ENCODE measurements at places on chromosomes 16 and 17.

DNA sequence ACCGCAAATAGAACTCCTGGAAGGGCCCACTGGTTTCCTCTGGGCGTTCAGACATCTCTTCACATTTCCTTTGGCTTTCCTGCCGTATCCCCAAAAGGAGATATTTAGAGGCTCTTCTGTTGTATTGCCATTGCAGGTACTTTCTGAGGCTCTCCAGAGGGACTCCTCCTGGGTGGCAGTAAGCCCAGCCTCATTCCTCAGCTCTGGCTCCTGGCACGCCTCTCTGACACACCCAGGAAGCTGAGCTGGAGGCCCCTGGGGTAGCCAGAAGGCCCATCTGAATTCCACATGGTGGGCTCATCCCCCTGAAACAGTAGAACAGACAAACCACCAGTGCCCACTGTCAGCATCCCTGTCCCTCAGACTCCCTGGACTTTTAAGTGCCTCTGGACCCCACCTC lies 206.7 kb downstream of the PARN start:
- DNase-seq, result no peak

DNA sequence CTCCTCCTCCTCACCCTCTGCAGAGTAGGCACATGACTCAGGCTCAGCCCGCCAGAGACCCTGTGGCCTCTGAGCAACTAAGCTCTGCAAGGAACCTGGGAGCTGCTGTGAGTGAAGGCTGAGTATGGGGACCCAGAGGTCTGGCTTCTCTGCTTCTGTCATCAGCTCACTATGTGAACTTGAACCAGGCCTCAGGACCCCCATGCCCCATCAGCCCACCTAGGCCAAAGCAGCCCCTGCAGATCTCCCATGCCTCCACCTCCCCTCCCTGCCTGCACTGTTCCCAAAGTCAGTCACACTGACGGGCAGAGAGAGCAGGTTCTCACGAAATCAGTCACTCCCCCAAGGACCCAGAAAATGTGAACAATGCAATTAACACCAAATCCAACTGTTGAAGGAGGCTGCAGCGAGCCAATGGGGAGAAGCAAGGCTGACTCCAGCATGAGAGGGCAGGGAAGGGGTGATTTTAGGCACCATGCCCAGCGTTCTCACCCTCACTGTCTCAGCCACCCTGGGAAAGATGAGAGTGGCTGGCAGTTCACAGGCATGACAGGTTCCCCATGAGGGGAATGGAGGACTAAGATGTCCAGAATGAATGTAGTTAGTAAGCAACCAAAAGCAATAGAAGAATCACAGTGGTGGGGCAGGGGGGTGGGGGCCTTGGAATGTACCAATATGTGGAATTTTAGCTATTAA lies 60.6 kb downstream of the BEAN1 start:
- DNase-seq, result no peak

- no peak for DNase-seq
These were observed 46.8 kb downstream of the PLXDC1 start for GRCh38 chr17:39104657-39105056.

GRCh38 chr17:48100591-48101011 lies 677 bp downstream of the CBX1 start:
- DNase-seq, result no peak

- DNase-seq, result no peak
These were observed 6.3 kb downstream of the KRT24 start for GRCh38 chr17:40697297-40697696.

- no peak for DNase-seq
These were observed 13.9 kb upstream of the NCBP3 start for GRCh38 chr17:3859940-3860339.

GRCh38 chr17:323721-324571 lies 28.7 kb downstream of the RPH3AL start:
- no peak for DNase-seq

- no peak for DNase-seq
These were observed 63.3 kb downstream of the RNF213 start for GRCh38 chr17:80323982-80324381.

All from stimulated activated CD8-positive, alpha-beta memory T cell treated with anti-CD3 and anti-CD28 coated beads, Interleukin-2, amount 100 ng/mL, for 1 hour (primary cell).